ENCODE measurements at places on chromosomes 3 and 15.

GRCh38 chr3:140441006-140441405 is 236.9 kb upstream of the TRIM42 start:
- DNase-seq, result no peak

DNA sequence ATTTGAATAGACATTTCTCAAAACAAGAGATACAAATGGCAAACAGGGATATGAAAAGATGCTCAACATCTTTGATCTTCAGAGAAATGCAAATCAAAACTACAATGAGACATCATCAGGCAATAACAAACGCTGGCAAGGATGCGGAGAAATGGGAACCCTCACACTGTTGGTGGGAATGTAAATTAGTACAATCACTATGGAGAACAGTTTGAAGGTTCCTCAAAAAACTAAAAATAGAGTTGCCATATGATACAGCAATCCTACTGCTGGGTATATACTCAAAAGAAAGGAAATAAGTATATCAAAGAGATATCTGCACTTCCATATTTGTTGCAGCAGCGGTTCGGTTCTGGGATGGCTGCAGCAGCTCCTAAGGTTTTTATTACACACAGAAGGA is 16.8 kb upstream of the LARS2 start:
- no peak for DNase-seq

- DNase-seq, result no peak
Measured at GRCh38 chr3:126448136-126448892, 27.4 kb downstream of the ZXDC start.

- DNase-seq, result no peak
Measured at GRCh38 chr3:195207056-195207455, 63.9 kb downstream of the XXYLT1 start.

GRCh38 chr15:76286271-76286879 is 24.9 kb downstream of the ETFA start:
- no peak for DNase-seq

- DNase-seq, result no peak
Measured at GRCh38 chr3:52218454-52218853, 7.0 kb downstream of the TLR9 start.

- DNase-seq, result no peak
Measured at GRCh38 chr15:45719490-45719889, 84.7 kb downstream of the SQOR start.

GRCh38 chr15:85607141-85607806 is 187.5 kb downstream of the KLHL25 start:
- no peak for DNase-seq

- DNase-seq, result no peak
Measured at GRCh38 chr3:141853629-141854168, 22.7 kb upstream of the ATP1B3 start.

- no peak for DNase-seq
Measured at GRCh38 chr3:166498446-166498845, 661.2 kb upstream of the BCHE start.

DNA sequence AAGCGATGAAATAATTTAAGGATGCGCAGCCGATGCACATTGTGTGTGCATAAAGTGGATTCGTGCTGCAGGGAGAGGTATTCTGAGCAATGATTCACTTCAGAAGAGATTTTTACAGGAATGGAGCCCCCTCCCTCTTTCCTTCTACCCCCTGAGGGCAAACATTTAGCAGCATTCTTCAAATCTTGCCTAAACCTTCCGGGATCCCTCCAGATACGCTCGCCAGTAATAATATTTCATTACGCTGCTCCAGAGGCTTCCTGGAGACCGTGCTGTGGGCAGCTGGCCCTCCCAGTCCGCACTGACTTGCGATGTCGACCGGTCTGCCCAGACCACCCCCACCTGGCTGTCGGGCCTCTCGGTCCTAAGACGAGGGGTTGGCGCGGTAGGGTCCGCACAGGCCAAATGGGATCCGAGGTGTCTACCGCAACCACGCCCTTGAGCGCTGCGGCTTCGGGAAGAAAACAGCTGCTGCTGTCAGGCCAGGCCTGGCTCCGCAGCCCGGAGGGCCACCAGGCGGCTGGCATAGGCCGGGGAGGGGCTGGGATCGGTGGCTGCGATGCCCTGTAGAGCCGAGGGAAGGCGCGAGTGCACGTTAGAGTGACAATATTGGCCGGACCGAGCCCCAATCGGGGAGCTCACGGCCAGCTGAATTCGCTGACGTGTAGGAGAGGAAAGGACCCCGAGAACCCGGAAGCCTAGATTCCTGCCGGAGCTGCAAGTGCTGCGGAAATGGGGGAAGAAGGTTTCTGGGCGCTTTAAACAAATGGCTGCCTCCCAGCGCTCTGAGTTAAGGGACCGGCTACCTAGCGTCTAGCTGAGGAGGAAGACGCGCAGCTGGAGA is 14.3 kb downstream of the ZIC4 start:
- DNase-seq, result no peak

GRCh38 chr3:187361835-187362234 is 6.3 kb upstream of the RTP4 start:
- no peak for DNase-seq

GRCh38 chr15:52254391-52254790 is 41.2 kb downstream of the MYO5C start:
- no peak for DNase-seq

DNA sequence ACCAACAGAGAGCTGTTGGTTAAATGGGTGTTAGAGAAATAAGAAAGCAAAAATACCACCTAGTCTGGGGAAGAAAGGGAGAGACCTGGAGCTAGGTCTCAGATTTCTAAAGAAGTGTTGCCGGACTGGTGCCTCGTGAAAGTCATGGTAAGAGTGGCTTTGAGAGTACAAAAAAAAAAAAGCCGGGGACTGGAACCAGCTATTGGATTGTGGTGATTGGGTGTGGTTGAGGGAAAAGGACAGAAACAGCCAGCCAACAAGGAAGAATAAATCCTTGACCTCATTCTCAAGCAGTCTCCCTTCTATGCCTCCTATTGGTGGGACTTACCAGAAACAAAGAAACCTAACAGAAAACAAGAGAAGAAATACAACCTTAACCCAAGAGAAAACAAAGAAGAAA is 346.4 kb upstream of the KCNMB2 start:
- no peak for DNase-seq

- no peak for DNase-seq
Measured at GRCh38 chr15:78808550-78808949, 2.7 kb downstream of the ADAMTS7 start.

GRCh38 chr3:94529816-94530215 is 467.0 kb downstream of the NSUN3 start:
- no peak for DNase-seq

- DNase-seq, result no peak
Measured at GRCh38 chr3:184659797-184660301, 52.0 kb downstream of the MAGEF1 start.

GRCh38 chr3:30628901-30629590 is 22.6 kb downstream of the TGFBR2 start:
- no peak for DNase-seq

DNA sequence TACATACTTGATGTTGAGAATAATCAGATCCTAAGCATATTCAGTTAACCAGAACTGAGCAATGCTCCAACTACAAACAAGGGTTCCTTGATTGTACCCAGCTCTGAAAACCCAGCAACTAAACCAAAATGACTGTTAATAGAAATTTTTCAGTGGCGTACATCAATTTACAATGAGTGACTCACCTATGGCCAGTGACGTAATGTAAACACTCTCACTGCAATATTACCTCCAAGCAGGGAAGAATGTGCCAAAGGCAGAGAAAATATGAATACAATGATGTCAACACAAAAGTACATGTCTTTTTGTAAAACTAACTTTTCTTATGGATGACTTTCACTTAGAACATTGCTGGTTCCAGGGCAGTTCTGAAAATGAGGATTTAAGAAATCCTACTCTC is 611.3 kb downstream of the EDEM1 start:
- DNase-seq, result no peak

DNA sequence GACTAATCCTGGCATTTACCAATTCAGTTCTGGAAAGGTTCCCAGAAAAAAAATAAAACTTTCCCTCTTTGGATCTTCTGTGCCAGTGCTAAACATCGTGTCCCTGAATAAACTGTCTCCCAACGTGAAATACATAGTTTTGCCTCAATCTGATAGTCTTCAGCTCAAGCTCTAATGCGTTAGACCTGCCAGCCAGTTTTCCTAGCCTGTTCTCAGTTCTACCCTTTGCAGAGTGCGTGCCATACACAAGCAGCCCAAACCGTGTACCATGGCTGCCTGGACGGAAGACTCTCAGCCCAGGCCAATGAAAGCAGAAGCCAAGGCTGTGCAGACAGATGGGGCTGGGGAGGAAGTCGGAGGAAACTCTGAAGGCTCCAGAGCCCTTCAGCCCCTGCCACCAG is 11.4 kb upstream of the OCA2 start:
- DNase-seq, result no peak

GRCh38 chr15:31271711-31272557 is 54.7 kb upstream of the KLF13 start:
- DNase-seq, result no peak

DNA sequence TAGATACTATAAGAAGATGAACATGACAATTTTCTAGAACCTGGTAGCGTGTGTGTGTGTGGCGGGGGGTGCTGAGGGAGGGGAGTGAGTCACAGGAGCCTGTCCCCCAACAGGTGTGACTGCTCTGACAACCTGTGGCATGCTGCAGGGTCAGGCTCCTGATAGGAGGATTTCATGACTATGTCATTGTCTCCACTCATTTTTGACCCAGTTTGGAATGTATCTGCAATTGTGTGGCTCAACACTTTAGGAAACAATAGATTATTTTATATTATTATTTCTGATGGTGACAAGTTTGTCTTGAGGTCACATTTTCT is 9.3 kb upstream of the VILL start:
- no peak for DNase-seq
